ENCODE measurements at places on chromosomes 16 and 17.

GRCh38 chr17:17783825-17784656 lies 52.7 kb downstream of the SREBF1 start:
- no peak for DNase-seq

DNA sequence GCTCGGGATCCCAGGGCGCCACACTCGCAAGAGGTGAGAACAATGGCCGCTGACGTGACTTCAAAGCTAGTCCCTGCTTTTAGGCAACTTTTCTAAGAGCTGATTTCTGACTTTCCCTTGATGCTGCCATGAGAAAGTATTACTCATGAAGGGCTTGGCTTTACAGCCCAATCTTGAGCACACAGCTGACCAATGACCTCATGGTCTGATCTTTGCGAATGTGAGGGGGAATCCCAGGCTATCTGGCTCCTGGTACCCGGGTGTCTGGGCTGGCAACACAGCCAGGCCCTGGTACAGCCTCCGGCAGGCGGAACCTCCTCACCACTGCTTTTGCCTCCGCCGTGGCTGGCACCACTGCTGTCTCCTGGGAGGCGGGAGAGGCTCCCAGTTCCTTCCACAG lies 17.5 kb downstream of the NDUFAF8 start:
- DNase-seq: no peak

DNA sequence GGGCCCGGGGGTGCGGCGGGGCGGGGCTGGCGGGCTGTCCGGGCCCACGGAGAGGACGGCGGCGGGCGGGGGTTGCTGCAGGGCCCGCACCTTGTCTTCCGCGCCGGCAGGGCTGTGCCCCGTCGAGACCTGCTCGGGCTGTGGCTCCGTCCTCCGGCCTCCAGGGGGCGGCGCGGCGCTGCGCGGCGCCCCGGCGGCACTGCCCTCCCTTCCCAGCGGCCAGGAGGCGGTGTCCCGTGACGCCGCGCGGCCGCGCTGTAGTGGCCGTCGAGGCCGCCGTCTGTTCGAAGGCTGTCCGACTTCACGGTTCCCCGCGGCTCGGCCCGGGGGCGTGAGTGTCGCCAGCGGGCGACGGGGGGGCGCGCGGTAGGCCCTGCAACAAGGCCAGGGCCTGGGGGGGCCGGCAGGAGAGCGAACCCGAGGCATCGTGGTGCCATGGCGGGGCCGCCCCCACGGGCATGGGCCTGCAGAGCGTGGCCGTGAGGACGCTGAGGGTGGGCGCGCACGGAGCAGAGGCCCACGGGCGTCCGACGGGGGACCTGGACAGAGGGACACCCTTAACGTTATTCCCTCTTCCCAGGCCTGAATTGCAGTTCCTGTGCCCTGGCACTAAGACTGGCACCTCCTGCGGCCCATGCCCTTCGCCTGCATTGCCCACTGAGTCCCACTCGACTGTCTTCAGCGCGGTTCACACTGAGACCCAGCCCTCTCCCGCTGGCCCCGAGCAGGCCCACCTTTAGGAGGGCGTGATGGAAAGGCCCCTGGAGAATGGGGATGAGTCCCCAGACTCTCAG lies at the start of gene PLEKHG4:
PLEKHG4 (plus strand) TSS at position 237 of the 794 bp plus-strand sequence; CDS start at position 750, 513 bp downstream.
- peak; percentile 79 for DNase-seq

- no peak for DNase-seq
Observed at GRCh38 chr16:81821436-81822128, 42.5 kb downstream of the PLCG2 start.

GRCh38 chr17:74354123-74354522 lies 7.5 kb downstream of the BTBD17 start:
- peak; percentile 63 for DNase-seq

GRCh38 chr17:50364061-50364458 lies 8.9 kb downstream of the MRPL27 start:
- DNase-seq: no peak

- DNase-seq: no peak
Observed at GRCh38 chr16:12499032-12499745, 304.5 kb downstream of the CPPED1 start.
